Astrocyte (in vitro differentiated cells and primary cell): ENCODE measurements at places on chromosomes 12 and 14.
A peak's percentile ranks its signal among the peaks of the same experiment; 100 is the strongest.

GRCh38 chr14:77890873-77891272, 91.0 kb downstream of the ADCK1 start:
- H3K4me1 ChIP-seq: peaks cover 4% of the 10 kb centered on the region
- no peaks in the 10 kb centered on the region for H3K36me3 ChIP-seq
- DNase-seq: no peak
- no peak overlapping the region for H3K4me3 ChIP-seq
- H3K27me3 ChIP-seq: no peaks in the 10 kb centered on the region
- H3K27ac ChIP-seq: no peak overlapping the region

- peaks cover 12% of the 10 kb centered on the region for H3K36me3 ChIP-seq
- H3K27ac ChIP-seq: peak overlapping the region; percentile 67
- DNase-seq: no peak
- H3K4me3 ChIP-seq: no peak overlapping the region
Observed at GRCh38 chr12:54261815-54262402, 18.0 kb downstream of the CBX5 start.

DNA sequence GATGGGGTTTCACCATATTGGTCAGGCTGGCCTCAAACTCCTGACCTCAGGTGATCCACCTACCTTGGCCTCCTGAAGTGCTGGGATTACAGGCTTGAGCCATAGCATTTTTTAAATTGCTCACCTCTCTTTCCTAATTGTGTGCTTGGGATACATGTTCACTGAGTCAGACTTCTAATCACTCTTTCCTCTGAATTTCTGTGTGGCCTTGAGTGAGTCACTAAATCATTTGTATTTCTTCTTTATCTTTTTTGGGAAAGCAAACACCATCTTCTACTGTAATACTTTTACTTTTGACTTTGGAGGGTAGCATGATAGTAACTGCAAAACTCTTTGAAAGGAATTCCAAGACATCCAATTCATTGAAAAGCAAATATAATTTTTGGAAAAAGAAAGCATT, 60.8 kb downstream of the FLRT2 start:
- H3K27me3 ChIP-seq: no peaks in the 10 kb centered on the region
- H3K36me3 ChIP-seq: no peaks in the 10 kb centered on the region
- H3K27ac ChIP-seq: no peak overlapping the region
- H3K4me1 ChIP-seq: no peaks in the 10 kb centered on the region
- no peak overlapping the region for H3K4me3 ChIP-seq

DNA sequence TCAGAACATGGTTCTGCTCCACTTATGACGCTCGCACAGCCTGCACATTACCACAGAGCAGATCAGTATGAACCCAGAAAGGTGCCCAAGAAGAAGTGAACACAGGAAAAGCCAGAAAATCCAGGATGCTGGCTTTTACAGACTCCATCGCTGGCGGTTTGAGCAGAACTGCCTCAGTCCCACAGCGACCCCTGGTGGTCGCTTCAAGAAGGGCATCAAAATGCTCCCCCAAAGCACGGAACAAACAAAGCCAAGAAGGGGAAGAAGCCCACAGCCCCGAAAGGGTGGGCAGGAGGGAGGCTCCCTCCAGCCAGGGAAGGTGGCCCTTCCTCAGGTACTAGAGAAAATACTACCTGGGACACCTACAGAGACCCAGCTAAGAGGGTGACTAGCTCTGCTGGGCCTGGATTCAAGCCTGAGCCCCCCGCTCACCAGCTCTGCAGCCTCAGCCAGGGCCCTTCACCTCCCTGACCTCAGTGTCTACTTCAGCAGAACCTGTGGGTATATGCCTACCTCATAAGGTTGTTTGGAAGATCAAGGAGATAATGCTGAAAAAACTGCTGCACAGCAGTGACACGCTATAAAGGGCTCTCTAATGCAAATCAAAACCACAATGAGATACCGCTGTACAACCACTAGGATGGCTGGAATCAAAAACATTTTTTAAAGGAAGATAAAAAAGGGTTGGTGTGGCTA, 98.1 kb downstream of the NCOR2 start:
- H3K36me3 ChIP-seq: peaks cover 47% of the 10 kb centered on the region
- no peak overlapping the region for H3K27ac ChIP-seq
- DNase-seq: no peak
- H3K4me1 ChIP-seq: peaks cover 14% of the 10 kb centered on the region
- no peaks in the 10 kb centered on the region for H3K27me3 ChIP-seq
- no peak overlapping the region for H3K4me3 ChIP-seq

DNA sequence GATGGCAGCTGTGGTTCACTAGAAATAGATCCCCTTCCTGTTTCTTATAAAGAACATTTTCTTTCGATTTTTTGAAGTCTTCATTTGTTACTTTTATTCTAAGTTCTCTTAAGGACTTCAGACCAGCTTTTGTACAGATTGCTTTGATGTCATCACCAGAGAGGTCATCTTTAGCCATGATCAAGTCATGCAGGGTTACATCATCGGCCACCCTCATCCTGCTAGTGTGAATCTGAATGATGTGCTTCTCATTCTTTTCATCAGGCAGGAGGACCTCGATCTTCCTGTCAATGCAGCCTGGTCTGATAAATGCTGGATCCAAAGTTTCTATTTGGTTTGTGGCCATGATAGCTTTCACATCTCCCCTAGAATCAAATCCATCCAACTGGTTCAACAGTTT, 706.7 kb downstream of the RERGL start:
- H3K4me3 ChIP-seq: no peak overlapping the region
- H3K27me3 ChIP-seq: no peaks in the 10 kb centered on the region
- H3K27ac ChIP-seq: no peak overlapping the region
- H3K4me1 ChIP-seq: no peaks in the 10 kb centered on the region
- no peak for DNase-seq

GRCh38 chr14:49961270-49962222, 68.7 kb downstream of the ARF6 start:
- H3K36me3 ChIP-seq: no peaks in the 10 kb centered on the region
- no peak overlapping the region for H3K27ac ChIP-seq
- no peak overlapping the region for H3K4me3 ChIP-seq
- H3K27me3 ChIP-seq: no peaks in the 10 kb centered on the region

DNA sequence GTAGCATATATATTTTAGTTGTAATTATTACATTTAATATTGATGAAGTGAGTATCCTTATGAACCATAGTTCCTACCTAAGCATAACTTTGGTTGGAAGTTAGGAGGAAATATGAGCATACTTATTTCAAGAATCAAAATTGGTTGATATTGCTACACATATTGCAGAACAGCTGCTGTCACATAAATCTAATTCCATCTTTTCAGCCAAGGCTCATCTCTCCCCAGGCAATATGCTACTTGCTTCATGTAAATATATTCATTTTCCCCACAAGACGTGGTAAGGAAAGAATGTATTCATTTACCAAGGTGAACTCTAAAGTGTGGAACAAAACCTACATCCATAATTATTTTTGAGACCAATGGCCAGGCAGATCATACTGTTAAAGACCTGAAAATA, 62.5 kb upstream of the HIF1A start:
- no peaks in the 10 kb centered on the region for H3K36me3 ChIP-seq
- H3K4me1 ChIP-seq: no peaks in the 10 kb centered on the region
- no peak for DNase-seq
- H3K27me3 ChIP-seq: no peaks in the 10 kb centered on the region

DNA sequence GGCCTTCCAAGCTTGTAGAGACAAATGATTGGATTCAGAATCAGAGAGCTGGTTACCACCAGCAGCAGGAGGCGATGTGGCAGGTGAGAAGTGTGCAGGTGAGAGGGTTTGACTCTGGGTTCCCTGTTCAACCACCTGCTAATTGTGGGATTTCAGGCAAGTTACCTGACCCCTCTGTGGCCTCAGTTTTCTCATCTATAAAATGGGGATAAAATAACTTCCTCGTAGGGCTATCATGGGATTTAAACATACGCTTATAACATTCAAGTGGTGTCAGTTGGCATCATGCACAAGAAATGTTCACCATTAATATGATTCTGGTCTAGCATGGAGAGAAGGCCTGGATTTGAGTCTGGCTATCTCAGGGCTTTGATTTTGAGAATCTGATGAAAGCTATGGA, 143.8 kb upstream of the MYL2 start:
- H3K4me1 ChIP-seq: no peaks in the 10 kb centered on the region
- H3K27ac ChIP-seq: no peak overlapping the region
- H3K4me3 ChIP-seq: no peak overlapping the region
- H3K27me3 ChIP-seq: peaks cover 5% of the 10 kb centered on the region
- no peaks in the 10 kb centered on the region for H3K36me3 ChIP-seq

- no peak overlapping the region for H3K4me3 ChIP-seq
- no peak overlapping the region for H3K27ac ChIP-seq
- peaks cover 4% of the 10 kb centered on the region for H3K4me1 ChIP-seq
- H3K36me3 ChIP-seq: no peaks in the 10 kb centered on the region
Observed at GRCh38 chr12:5197131-5197530, 153.5 kb downstream of the KCNA5 start.

- H3K4me1 ChIP-seq: no peaks in the 10 kb centered on the region
- no peak overlapping the region for H3K27ac ChIP-seq
- no peaks in the 10 kb centered on the region for H3K36me3 ChIP-seq
Observed at GRCh38 chr14:101112351-101113107, 209.0 kb upstream of the RTL1 start.

DNA sequence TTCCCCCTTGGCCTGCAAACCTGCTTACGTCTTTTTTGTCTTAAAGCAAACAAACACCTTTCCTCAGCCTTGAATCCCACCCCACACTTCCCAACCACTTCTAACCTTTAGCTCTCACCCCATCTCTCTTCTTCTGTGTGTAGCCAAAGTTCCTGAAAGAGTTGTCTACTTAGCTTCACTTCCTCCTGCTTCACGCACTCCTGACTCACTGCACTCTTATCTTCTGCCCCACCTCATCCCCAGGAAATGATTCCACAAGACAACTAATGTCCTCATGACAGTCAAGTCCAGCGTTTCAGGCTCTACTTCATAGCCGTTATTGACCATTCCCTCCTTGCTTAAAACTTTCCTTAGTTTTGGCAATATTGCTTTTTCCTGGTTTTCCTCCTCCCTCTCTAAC, 22.4 kb downstream of the EIF2B2 start:
- no peak overlapping the region for H3K27ac ChIP-seq
- peaks cover 7% of the 10 kb centered on the region for H3K4me1 ChIP-seq
- peaks cover 10% of the 10 kb centered on the region for H3K36me3 ChIP-seq
- H3K27me3 ChIP-seq: no peaks in the 10 kb centered on the region
- peak; percentile 30 for DNase-seq
- H3K4me3 ChIP-seq: no peak overlapping the region

GRCh38 chr12:18752280-18752920, 14.5 kb downstream of the CAPZA3 start:
- H3K36me3 ChIP-seq: no peaks in the 10 kb centered on the region
- H3K4me1 ChIP-seq: peaks cover 35% of the 10 kb centered on the region
- no peaks in the 10 kb centered on the region for H3K27me3 ChIP-seq
- no peak overlapping the region for H3K4me3 ChIP-seq
- H3K27ac ChIP-seq: peak overlapping the region; percentile 69

GRCh38 chr12:102374190-102374589, 106.2 kb downstream of the IGF1 start:
- no peaks in the 10 kb centered on the region for H3K4me1 ChIP-seq
- H3K4me3 ChIP-seq: no peak overlapping the region
- no peaks in the 10 kb centered on the region for H3K36me3 ChIP-seq
- H3K27ac ChIP-seq: no peak overlapping the region
- DNase-seq: no peak
- no peaks in the 10 kb centered on the region for H3K27me3 ChIP-seq

- H3K4me3 ChIP-seq: no peak overlapping the region
- no peaks in the 10 kb centered on the region for H3K27me3 ChIP-seq
- H3K27ac ChIP-seq: peak overlapping the region; percentile 6
- peak; percentile 40 for DNase-seq
- H3K36me3 ChIP-seq: no peaks in the 10 kb centered on the region
- peaks cover 5% of the 10 kb centered on the region for H3K4me1 ChIP-seq
Observed at GRCh38 chr12:19529951-19530636, 90.8 kb downstream of the AEBP2 start.

GRCh38 chr12:76590131-76590530, 30.6 kb upstream of the OSBPL8 start:
- H3K36me3 ChIP-seq: no peaks in the 10 kb centered on the region
- H3K27me3 ChIP-seq: no peaks in the 10 kb centered on the region
- DNase-seq: no peak
- H3K4me1 ChIP-seq: no peaks in the 10 kb centered on the region

GRCh38 chr14:89746654-89747053, 207.9 kb downstream of the EFCAB11 start:
- peaks cover 2% of the 10 kb centered on the region for H3K4me1 ChIP-seq
- no peaks in the 10 kb centered on the region for H3K36me3 ChIP-seq
- no peak overlapping the region for H3K4me3 ChIP-seq
- H3K27me3 ChIP-seq: no peaks in the 10 kb centered on the region

DNA sequence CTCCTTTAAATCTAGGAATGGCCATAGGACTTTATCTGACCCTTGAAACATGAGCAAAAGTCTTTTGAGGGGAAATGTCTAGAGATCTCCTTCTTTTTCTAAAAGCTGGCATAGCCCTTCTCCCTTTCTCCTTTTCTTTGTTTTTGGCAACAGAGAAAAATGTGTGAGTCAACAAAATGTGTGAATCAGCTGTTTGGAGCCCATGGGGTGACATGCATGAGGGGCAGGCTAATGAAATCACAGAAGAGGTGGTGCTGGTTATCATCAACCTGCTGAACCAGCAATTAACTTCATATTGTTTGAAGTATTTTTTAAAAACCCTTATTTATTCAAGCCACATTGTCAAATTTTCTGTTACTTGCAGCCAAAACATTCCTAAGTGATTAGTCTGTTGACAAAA, 132.3 kb downstream of the CCDC59 start:
- H3K4me1 ChIP-seq: no peaks in the 10 kb centered on the region
- H3K27me3 ChIP-seq: no peaks in the 10 kb centered on the region
- H3K4me3 ChIP-seq: no peak overlapping the region
- DNase-seq: no peak
- H3K27ac ChIP-seq: no peak overlapping the region

DNA sequence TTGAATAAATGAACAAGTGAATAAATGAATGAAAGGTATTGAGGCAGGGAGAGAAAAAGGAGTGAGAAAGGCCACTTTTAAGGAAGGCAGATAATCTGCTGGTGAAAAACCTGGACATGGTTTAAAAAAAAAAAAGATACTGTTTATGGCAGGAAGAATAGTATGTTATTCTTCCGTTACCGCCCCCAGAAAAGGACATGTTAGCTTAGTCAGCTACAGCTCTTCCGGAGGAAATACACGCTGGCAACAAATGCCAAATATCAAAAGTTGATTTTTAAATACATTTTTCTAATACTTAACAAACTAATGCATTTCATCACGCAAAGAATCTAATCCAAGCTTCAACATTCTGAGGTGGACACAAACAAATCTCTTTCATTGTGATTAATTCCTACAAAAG, 43.2 kb downstream of the SLC5A8 start:
- H3K4me3 ChIP-seq: no peak overlapping the region
- H3K27ac ChIP-seq: no peak overlapping the region
- no peaks in the 10 kb centered on the region for H3K4me1 ChIP-seq
- no peaks in the 10 kb centered on the region for H3K36me3 ChIP-seq

GRCh38 chr14:55410876-55411275, 754 bp downstream of the ATG14 start:
- DNase-seq: no peak
- H3K27me3 ChIP-seq: no peaks in the 10 kb centered on the region
- H3K27ac ChIP-seq: peak overlapping the region; percentile 85
- peak overlapping the region; percentile 90 for H3K4me3 ChIP-seq

- no peak overlapping the region for H3K27ac ChIP-seq
- no peaks in the 10 kb centered on the region for H3K36me3 ChIP-seq
- DNase-seq: no peak
- H3K4me1 ChIP-seq: no peaks in the 10 kb centered on the region
Observed at GRCh38 chr12:92988622-92989130, 59.6 kb upstream of the EEA1 start.
